ENCODE measurements at places on chromosomes 5 and 9.

DNA sequence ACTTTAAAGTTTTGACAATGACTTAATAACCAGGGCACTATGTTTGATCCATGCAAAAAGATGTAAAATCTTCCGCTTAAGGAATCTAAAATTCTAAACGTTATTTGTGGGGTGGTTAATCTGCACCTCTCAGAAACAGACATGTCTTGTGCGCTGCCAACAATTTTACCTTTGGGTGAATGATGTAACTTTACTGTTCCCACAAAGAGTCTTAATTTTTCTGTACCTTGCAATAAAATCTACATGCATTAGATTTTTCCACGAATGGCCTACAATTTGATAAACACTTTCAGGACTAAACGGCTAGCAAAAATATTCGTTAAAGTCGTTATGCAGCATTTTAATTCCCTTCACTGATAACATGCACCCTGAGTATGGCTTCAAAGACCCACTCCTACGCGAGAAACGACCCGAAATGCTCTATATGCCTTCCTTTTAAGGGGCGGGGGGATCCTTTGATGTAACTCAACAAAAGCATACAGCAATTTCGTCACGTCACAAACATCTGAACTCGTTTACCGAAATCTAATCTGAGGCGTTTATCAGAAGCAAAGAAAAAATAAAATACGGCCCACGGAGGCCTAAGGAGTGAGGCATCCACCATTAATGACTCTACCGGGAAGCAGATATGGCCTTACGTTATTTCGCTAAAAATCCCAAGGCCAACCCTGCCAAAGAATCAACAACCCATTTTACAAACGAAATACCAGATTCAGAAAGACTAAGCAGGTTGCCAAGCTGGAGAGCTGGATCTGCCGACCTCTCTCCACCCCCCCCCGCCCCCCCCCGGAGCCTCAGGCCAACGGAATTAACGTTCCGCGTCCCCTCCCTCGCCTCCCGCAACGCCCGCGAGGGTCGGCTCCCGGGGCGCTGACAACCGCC, 621 bp downstream of the AK6 start:
- peaks cover 27% of the 10 kb centered on the region for H3K4me1 ChIP-seq
- no peaks in the 10 kb centered on the region for H3K27me3 ChIP-seq
- peaks cover 27% of the 10 kb centered on the region for H3K36me3 ChIP-seq
- H3K27ac ChIP-seq = peak overlapping the region; percentile 99
- H3K4me3 ChIP-seq = peak overlapping the region; percentile 95
- DNase-seq = peak; percentile 5

- no peak for DNase-seq
- no peaks in the 10 kb centered on the region for H3K27me3 ChIP-seq
- H3K36me3 ChIP-seq = peaks cover 19% of the 10 kb centered on the region
- peaks cover 67% of the 10 kb centered on the region for H3K4me1 ChIP-seq
Measured at GRCh38 chr9:20552874-20553557, 69.3 kb downstream of the MLLT3 start.

- no peaks in the 10 kb centered on the region for H3K36me3 ChIP-seq
- peak; percentile 64 for DNase-seq
- no peak overlapping the region for H3K4me3 ChIP-seq
- no peaks in the 10 kb centered on the region for H3K27me3 ChIP-seq
Measured at GRCh38 chr5:129771058-129771838, 23.4 kb downstream of the MINAR2 start.

GRCh38 chr9:9286001-9286400, 1326.8 kb downstream of the PTPRD start:
- no peak overlapping the region for H3K4me3 ChIP-seq
- H3K27ac ChIP-seq = no peak overlapping the region
- H3K4me1 ChIP-seq = peaks cover 37% of the 10 kb centered on the region
- no peak for DNase-seq

- no peak for DNase-seq
- H3K36me3 ChIP-seq = no peaks in the 10 kb centered on the region
- H3K27me3 ChIP-seq = no peaks in the 10 kb centered on the region
- no peak overlapping the region for H3K4me3 ChIP-seq
- no peak overlapping the region for H3K27ac ChIP-seq
- peaks cover 10% of the 10 kb centered on the region for H3K4me1 ChIP-seq
Measured at GRCh38 chr5:146797658-146798057, 80.9 kb downstream of the PPP2R2B start.
